CD4-positive, alpha-beta T cell treated with Interleukin-6 for 4 hours (primary cell): ENCODE measurements at places on chromosomes 1 and 21.

GRCh38 chr1:9510130-9510529 lies 29.1 kb upstream of the SLC25A33 start:
- no peak for DNase-seq

DNA sequence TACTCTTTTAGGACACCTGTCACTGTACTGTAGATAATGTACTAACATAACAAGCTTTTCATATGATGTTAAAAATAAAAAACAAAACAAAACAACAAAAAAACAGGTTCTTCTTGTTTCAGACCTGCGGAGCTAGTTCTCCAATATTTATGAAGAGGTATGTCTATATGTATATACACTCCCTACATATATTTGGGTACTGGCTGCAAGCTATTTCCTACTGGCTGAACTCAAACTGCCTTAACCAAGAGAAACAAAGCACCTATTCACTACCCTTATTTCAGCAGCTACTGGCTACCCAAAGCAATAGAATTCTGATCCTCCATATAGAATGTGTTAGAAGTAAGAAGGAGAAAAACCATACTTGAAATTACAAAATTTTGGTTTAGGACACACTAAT lies 73.5 kb downstream of the ABL2 start:
- DNase-seq = no peak

GRCh38 chr1:176720838-176721237 lies 257.9 kb downstream of the PAPPA2 start:
- DNase-seq = no peak

GRCh38 chr1:15727866-15728534 lies 8.1 kb upstream of the SLC25A34 start:
- no peak for DNase-seq

GRCh38 chr1:39951926-39952325 lies 3.0 kb upstream of the MFSD2A start:
- DNase-seq = no peak

GRCh38 chr1:230427094-230427876 lies 1.2 kb upstream of the PGBD5 start:
- DNase-seq = no peak
